ENCODE measurements at places on chromosomes 2 and 18.

GRCh38 chr2:183709829-183710228, 585.6 kb downstream of the NUP35 start:
- H3K27ac ChIP-seq: no peak overlapping the region
- no peak for DNase-seq
- H3K4me1 ChIP-seq: no peaks in the 10 kb centered on the region
- H3K4me3 ChIP-seq: no peak overlapping the region

- H3K27ac ChIP-seq: no peak overlapping the region
- H3K4me3 ChIP-seq: no peak overlapping the region
- no peaks in the 10 kb centered on the region for H3K4me1 ChIP-seq
- no peak for DNase-seq
- no peaks in the 10 kb centered on the region for H3K27me3 ChIP-seq
Observed at GRCh38 chr2:210776756-210777155, 220.4 kb downstream of the CPS1 start.

DNA sequence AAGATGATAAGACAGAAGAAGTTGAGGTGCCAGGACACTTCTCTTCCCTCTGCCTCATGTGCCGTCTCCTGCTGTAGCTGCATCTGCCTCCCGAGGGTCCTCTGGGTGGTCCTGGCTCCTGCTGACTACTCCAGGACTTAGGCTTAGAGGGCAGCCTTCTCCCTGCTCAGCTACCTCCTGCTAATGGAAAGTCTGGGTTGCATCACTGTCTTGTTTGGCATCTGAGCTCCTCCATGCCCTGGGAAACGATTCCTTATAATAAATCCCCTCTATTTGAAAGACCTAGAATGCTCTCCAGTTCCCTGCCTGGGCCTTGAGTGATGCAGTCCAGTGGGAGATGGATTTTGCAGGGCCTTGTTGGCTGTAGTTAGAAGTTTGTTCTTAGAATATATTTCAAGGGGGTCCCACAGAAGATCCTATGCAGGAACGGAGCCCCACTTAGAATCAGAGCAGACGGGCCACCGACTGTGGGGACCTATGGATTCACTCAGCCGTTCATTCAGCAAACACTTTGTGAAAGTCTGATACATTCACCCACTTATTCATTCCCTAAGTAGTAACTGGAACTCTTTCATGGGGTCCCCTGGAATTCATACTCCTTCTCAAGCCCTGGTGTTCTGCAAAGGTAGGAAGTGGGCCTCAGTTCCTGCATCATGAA, 269.8 kb upstream of the HDAC4 start:
- peaks cover 20% of the 10 kb centered on the region for H3K27me3 ChIP-seq
- H3K36me3 ChIP-seq: no peaks in the 10 kb centered on the region
- no peak for DNase-seq

- peaks cover 6% of the 10 kb centered on the region for H3K4me1 ChIP-seq
- H3K27ac ChIP-seq: no peak overlapping the region
- H3K4me3 ChIP-seq: no peak overlapping the region
- no peaks in the 10 kb centered on the region for H3K36me3 ChIP-seq
- no peak for DNase-seq
Observed at GRCh38 chr2:159859583-159859982, 61.6 kb upstream of the CD302 start.

- H3K27me3 ChIP-seq: no peaks in the 10 kb centered on the region
- DNase-seq: no peak
- no peak overlapping the region for H3K4me3 ChIP-seq
- H3K27ac ChIP-seq: no peak overlapping the region
- peaks cover 11% of the 10 kb centered on the region for H3K36me3 ChIP-seq
Observed at GRCh38 chr18:8754995-8755960, 49.9 kb downstream of the MTCL1 start.

GRCh38 chr18:75360941-75361340, 66.6 kb downstream of the SMIM21 start:
- no peak overlapping the region for H3K4me3 ChIP-seq
- no peak for DNase-seq
- no peak overlapping the region for H3K27ac ChIP-seq
- H3K4me1 ChIP-seq: peaks cover 1% of the 10 kb centered on the region
- H3K27me3 ChIP-seq: peaks cover 5% of the 10 kb centered on the region

DNA sequence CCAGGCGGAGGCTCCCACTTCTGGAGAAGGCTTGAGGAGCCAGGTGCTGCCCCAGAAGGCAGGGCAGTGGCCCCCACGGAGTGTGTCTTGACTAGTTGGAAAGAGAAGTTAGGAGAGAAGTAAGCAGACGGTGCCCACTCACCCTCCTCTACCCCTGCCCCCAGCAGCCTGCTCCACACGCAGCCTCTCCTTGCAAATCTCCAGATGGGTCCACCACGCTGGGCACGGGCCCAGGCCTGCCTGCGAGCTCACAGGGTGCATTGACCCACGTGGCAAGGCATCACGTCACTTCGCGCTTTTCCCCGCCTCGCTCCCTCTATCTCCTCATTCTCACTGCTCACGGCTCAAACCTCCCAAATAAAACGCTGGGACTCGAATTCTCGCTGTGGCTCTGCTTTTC, 71.8 kb upstream of the RAB12 start:
- H3K36me3 ChIP-seq: no peaks in the 10 kb centered on the region
- H3K27me3 ChIP-seq: no peaks in the 10 kb centered on the region
- no peak for DNase-seq
- no peaks in the 10 kb centered on the region for H3K4me1 ChIP-seq
- H3K27ac ChIP-seq: no peak overlapping the region
- no peak overlapping the region for H3K4me3 ChIP-seq

GRCh38 chr2:5022061-5022460, 670.1 kb upstream of the SOX11 start:
- H3K4me1 ChIP-seq: peaks cover 4% of the 10 kb centered on the region
- H3K36me3 ChIP-seq: peaks cover 9% of the 10 kb centered on the region
- H3K4me3 ChIP-seq: no peak overlapping the region
- no peak for DNase-seq

- H3K4me1 ChIP-seq: peaks cover 35% of the 10 kb centered on the region
- peaks cover 3% of the 10 kb centered on the region for H3K27me3 ChIP-seq
- no peaks in the 10 kb centered on the region for H3K36me3 ChIP-seq
- H3K27ac ChIP-seq: no peak overlapping the region
- no peak for DNase-seq
Observed at GRCh38 chr2:205773989-205774388, 91.7 kb downstream of the NRP2 start.

DNA sequence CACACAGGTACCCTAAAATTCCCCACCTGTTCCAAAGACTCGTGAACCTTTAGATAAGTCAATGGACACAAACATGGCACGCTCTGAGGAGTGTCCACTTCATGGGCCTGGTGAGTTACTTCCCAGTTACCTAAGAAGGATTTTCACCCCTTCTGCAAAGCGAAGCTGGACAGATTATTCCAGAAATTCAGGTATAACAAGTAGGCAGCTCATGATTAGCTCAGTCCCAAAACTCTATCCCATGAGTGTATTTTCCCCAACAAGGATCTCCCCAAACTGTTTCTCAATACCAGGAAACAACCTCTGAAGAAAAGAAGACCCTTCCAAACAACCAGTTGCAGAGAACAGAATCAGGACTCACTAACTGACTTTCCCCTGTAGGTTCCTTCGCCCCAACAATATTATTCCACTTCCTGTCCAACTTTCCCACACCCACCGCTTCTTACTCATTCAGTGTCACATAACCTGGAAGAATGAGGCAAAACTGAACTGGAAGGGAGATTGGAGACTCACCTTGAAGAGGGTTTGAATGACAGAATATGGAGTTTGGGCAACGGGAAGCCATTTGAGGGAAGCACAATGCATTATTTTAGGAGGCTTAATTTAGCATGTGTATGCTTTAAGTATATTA, 120.1 kb downstream of the ANTXR1 start:
- no peak overlapping the region for H3K27ac ChIP-seq
- peaks cover 6% of the 10 kb centered on the region for H3K4me1 ChIP-seq
- H3K27me3 ChIP-seq: no peaks in the 10 kb centered on the region

- no peak overlapping the region for H3K27ac ChIP-seq
- H3K4me1 ChIP-seq: peaks cover 17% of the 10 kb centered on the region
- no peak overlapping the region for H3K4me3 ChIP-seq
- no peaks in the 10 kb centered on the region for H3K36me3 ChIP-seq
- no peak for DNase-seq
- H3K27me3 ChIP-seq: peaks cover 13% of the 10 kb centered on the region
Observed at GRCh38 chr2:45728458-45728942, 77.0 kb downstream of the PRKCE start.

- H3K36me3 ChIP-seq: peaks cover 1% of the 10 kb centered on the region
- H3K27ac ChIP-seq: no peak overlapping the region
- H3K4me3 ChIP-seq: peak overlapping the region; percentile 61
- H3K4me1 ChIP-seq: peaks cover 17% of the 10 kb centered on the region
- H3K27me3 ChIP-seq: peaks cover 89% of the 10 kb centered on the region
- DNase-seq: no peak
Observed at GRCh38 chr2:45008296-45009129, 739 bp downstream of the SIX2 start.

DNA sequence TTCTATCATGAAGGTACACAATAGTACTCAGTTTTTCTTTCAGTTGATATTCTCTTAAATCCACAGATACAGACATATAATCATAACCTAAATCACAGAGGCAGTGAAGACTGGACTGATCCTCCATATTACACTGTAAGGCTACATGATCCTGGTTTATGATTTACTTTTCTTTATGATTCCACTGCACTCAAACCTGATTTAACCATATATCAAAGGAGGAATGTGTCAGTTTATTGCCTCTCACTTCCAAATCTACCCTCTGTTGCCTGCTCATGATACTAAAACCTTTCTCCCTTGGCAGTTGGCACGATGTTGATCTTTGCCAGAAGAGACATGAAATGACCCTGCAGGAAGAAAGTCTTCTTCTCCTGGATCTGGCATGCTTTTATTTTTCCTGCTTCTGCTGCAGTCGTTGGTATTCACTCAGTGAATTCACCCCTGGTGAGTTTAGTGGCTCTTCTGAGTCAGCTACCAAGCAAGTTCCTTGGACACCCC, 426.4 kb downstream of the MBD2 start:
- DNase-seq: no peak
- no peak overlapping the region for H3K4me3 ChIP-seq
- H3K27ac ChIP-seq: no peak overlapping the region

GRCh38 chr2:235551965-235552364, 58.1 kb downstream of the AGAP1 start:
- H3K27ac ChIP-seq: peak overlapping the region; percentile 25
- peak; percentile 30 for DNase-seq
- no peaks in the 10 kb centered on the region for H3K36me3 ChIP-seq
- H3K27me3 ChIP-seq: no peaks in the 10 kb centered on the region

GRCh38 chr18:59885579-59886163, 14.1 kb upstream of the PMAIP1 start:
- H3K27ac ChIP-seq: peak overlapping the region; percentile 45
- H3K36me3 ChIP-seq: no peaks in the 10 kb centered on the region
- H3K4me1 ChIP-seq: peaks cover 12% of the 10 kb centered on the region
- no peak overlapping the region for H3K4me3 ChIP-seq

GRCh38 chr2:72548081-72548764, 277.6 kb downstream of the EXOC6B start:
- no peak overlapping the region for H3K4me3 ChIP-seq
- peak overlapping the region; percentile 77 for H3K27ac ChIP-seq
- no peak for DNase-seq
- H3K36me3 ChIP-seq: peaks cover 14% of the 10 kb centered on the region

DNA sequence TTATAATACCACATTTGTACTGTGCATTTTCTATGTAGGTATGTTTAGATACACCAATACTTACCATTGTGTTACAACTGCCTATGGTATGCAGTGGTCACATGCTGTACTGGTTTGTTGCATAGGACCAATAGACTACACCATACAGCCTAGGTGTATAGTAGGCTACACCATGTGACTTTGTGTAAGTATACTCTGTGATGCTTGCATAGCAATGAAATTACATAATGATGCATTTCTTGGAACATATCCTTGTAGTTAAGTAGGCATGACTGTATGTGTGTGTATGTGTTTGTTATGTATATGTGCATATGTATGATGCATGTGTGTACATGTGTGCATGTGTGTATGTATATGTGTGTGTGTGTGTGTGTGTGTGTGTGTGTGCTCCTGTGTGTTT, 157.6 kb downstream of the TDRD15 start:
- no peak overlapping the region for H3K27ac ChIP-seq
- peaks cover 27% of the 10 kb centered on the region for H3K4me1 ChIP-seq
- H3K4me3 ChIP-seq: no peak overlapping the region
- no peak for DNase-seq
- peaks cover 4% of the 10 kb centered on the region for H3K27me3 ChIP-seq
- H3K36me3 ChIP-seq: no peaks in the 10 kb centered on the region

DNA sequence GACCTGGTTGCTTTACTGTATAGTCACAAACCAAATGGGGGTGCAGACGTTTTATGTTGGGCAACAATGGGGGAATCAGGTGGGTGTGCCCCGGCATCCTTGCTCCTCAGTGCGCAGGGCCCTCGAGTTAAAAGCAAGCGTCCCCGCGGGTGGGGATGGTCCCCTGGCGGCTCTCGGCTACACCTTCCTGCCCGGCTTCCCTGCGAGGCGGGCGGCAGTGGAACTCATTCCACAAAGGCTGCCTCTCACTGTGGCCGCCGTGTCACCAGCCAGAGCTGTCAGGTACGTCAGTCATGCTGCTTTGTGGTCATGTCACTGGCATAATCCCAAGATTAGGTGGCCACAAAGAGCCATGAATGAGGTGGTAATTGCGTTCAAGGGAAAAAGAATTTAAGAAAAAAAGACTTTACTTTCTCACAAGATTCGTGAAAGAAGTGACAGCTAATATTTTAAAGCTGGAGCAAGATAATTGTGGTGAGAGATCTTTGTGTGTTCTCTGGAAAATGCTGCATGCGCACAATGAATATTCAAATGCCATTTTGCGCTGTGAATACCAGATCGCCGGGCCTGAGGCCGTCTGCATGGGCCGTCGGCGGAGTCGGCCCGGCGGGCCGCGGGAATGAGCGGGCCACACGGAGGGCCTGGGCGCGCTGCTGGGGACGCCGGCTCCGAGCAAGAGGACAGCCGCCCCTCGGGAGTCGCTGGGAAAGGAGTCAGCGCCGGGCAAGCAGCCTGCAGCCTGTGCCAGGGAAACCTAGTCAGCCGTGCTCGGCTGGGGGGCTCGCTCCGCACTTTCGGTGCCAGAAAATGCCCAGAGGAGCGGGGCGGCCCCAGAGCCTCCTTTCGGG, 82.3 kb upstream of the LDLRAD4 start:
- H3K4me1 ChIP-seq: peaks cover 2% of the 10 kb centered on the region
- DNase-seq: no peak
- no peak overlapping the region for H3K27ac ChIP-seq
- peaks cover 46% of the 10 kb centered on the region for H3K27me3 ChIP-seq

GRCh38 chr2:171004833-171005232, 75.8 kb downstream of the GORASP2 start:
- no peak for DNase-seq
- H3K4me1 ChIP-seq: no peaks in the 10 kb centered on the region

- DNase-seq: no peak
- peaks cover 1% of the 10 kb centered on the region for H3K4me1 ChIP-seq
- H3K27me3 ChIP-seq: no peaks in the 10 kb centered on the region
- H3K36me3 ChIP-seq: peaks cover 1% of the 10 kb centered on the region
- no peak overlapping the region for H3K4me3 ChIP-seq
Observed at GRCh38 chr18:48752928-48753327, 197.8 kb downstream of the SMAD7 start.

Measured in progenitor cell of endocrine pancreas (in vitro differentiated cells).